M059J (cell line): ENCODE measurements at places on chromosomes 3 and 15. TPM values are rescaled to one million over a fixed set of nuclear protein-coding genes. Genes with fewer than 3 reads are reported as not detected.
A peak's percentile ranks its signal among the peaks of the same experiment; 100 is the strongest.

Gene TRH
- not detected in 2 replicates for total RNA-seq

Gene CIDEC
- not detected in 2 replicates for total RNA-seq

Gene SKOR1
- 0.12 and 0.17 TPM in 2 replicates for total RNA-seq

Gene TMEM212
- not detected in 2 replicates for total RNA-seq

Gene SCN11A
- total RNA-seq = not detected in 2 replicates

Gene C3orf22
- total RNA-seq = not detected in 2 replicates

Gene THAP10
- total RNA-seq = 4.5 and 6.6 TPM in 2 replicates

Gene CLDND1
- total RNA-seq = 269 and 350 TPM in 2 replicates

Gene CHRD
- total RNA-seq = 0.42 TPM in 1 of 2 replicates, not detected in the other

Gene IGDCC3
- total RNA-seq = not detected in 2 replicates

Gene HACL1
- total RNA-seq = 19.5 and 23.6 TPM in 2 replicates

DNA sequence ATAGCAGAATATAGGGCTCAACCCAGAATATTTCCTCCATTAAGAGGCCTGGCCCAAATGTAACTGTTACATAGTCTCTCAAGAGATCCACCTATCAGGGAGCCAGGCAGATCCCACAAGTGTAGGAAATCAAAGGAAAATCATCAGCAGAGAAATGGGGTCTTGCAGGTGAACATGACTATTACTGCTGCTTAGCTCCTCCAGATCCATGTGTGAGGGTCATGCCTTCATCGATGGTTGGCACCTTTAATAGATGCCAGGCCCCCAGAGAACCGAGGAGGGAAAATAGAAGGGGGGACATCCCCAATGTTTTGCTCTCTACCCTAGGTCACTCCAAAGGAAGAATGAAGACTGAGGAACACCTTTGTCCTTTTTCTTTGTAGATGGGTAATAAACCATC lies 1029.9 kb upstream of the CADM2 start:
- no peak for DNase-seq

DNA sequence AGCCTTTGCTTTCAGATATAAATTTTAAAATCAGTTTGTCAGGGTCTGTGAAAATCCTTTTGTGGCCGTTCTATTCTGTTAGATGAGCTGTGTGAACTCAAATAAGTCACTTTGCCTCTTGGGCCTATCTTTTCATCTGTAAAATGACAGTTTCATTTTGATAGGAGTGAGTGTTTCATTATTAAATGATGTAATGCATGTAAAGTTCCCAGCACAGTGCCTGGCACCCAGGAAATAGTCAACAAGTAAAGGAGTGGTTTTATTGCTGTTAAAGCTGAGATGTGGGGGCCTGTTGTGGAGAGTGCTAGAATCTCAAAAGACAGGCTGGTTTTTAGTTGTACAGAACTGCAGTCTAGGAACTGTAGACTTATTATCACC lies 394.5 kb upstream of the CFAP20DC start:
- no peak for DNase-seq

DNA sequence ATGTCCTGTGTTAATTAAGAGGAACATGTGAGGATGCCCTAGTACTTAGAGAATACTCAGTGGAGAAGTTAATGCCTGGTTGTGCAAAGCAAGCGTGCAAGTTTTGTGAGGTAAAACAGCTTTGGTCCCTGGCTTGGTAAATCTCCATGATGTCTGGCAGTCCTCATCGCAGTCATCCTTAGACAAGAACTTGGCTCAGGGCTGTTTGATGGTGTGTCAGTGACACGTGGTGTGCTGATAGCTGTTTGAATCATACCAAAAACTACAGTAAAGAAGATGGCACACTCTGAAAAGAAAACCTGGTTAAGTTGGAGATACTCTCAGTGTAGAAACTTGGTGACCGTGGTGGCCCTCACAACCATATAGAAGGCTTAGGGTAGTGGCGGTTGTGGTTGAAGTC lies 361.7 kb downstream of the FEZF2 start:
- peak; percentile 41 for DNase-seq

GRCh38 chr3:141279077-141279967 lies 47.7 kb downstream of the PXYLP1 start:
- DNase-seq = peak; percentile 46

DNA sequence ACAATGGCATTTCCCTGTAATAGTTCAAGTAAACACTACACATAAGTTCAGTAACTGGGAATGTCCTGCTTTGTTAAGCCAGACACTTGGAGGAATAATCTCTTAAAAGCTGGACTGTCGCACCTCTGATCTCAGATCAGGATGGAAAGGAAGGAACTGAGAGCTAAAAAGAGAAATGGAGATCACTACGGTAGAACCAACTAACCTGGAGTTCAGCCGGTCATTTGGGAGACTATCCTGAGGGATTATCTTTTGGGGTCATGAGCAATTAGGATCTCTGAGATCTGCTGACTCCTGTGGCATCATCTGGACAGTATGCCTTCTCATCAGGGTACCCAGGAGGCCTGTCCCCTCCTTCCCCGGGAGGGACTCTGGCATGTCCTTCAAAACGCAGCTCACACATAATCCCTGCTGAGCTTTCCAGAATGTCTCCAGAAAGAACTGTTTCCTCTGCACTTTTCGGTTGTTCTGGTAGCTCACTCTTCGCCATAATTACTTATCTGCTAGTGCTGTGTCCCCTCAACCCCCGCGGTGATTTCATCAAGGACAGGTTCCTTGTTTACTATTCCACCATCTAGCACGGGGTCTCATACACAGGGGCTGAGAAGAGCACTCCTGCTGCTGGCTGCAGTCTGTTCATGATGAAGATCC lies 115.6 kb downstream of the SENP2 start:
- DNase-seq = no peak

GRCh38 chr3:160980740-160981139 lies 124.4 kb downstream of the B3GALNT1 start:
- no peak for DNase-seq

- peak; percentile 44 for DNase-seq
These were observed 38.1 kb upstream of the IGDCC4 start for GRCh38 chr15:65460741-65461347.

DNA sequence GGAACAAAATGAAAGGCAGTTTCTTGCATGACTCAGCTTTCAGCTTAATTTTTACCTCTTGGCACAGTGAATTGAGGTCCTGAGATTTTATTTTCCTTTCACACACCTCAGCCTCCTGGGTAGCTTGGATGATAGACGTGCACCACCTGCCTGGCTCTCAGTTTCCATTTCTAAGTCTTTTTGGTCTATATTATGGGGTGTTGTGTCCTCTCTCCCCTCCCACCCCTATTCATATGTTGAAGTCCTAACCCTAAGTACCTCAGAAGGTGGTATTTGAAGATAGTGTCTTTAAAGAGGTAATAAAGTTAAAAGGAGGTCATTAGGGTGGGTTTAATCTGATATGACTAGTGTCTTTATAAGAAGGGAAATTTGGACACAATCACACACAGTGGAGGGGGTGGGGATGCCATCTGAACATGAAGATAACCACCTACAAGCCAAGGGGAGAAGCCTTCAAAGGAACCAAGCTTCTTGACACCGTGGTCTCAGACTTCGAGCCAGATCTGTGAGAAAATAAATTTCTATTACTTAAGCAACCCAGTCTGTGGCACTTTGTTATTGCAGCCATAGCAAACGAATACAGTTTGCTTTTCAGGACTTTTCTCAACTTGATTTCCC lies 85.2 kb downstream of the STRIT1 start:
- DNase-seq = no peak

DNA sequence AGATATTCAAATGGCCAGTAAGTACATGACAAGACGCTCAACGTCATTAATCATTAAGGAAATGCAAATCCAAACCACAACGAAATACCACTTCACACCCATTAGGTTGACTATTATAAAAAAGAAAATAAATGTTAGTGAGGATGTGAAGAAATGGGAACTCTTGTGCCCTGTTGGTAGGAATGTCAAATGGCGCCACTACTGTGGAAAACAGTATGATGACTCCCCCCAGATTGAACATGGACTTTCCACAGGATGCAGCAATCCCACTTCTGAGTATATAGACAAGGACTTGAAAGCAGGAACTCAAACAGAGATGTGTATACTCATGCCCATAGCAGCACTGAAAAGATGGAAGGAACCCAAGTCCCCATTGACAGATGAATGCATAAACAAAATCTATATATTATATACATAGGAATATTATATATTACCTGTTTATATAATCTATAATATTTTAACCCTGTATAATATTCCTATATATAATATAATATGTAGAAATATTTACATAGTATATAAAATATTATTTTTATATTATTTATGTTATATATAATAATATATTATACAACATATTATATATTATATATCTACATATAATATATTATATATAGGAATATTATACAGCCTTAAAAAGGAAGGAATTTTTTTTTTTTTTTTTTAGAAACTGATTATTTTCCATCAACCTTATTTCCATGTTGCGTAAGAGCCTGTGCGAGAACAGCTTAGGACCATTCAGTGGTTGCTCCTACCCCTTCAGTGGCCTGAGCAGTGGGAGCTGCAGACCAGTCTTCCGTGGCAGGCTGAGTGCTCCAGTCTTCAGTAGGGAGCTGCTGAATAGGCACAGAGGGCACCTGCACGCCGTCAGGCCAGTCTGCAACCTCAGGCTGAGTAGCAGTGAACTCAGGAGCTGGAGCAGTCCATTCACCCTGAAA lies 17.6 kb upstream of the PIGZ start:
- DNase-seq = no peak

DNA sequence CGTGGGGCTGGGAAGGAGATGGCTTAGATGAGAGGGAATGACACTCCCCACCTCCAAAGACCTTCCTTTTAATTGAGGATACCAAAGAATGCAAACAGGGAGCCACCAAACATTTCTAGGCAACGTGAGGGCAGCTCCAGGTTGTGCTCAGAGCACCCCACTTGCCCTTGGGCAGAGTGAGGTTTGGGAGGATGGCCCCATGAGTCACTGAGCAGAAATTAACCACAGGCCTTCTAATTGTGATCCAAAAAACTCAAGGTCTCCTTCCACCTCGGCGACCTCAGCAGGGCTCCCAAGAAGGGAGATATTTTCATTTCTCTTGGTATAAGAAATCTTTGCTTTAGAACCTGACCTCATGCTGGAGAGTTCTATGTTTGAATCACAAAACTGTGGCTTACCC lies 305.0 kb upstream of the TPM1 start:
- peak; percentile 90 for DNase-seq

- DNase-seq = no peak
These were observed 131.2 kb downstream of the TBL1XR1 start for GRCh38 chr3:177066068-177066467.

- peak; percentile 12 for DNase-seq
These were observed 13.5 kb upstream of the TIPIN start for GRCh38 chr15:66369773-66370651.

DNA sequence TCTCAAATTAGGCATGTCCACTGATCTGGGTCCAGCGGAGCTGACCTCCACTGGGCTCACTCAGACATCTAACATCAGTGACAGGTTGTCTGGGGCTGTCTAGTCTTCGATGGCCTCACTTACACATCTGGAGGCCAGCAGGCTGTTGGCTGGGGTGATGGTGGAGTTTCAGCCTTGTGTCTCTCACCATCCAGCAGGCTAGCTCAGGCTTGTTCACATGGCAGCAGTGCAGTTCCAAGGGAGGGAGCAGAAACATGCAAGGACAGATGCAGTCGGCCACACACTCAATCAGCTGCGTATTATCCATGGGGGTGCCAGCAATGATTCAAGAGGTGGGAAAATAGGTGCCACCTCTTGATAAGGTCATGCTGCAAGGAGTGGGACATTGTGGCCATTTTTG lies 292.5 kb downstream of the SHQ1 start:
- no peak for DNase-seq

DNA sequence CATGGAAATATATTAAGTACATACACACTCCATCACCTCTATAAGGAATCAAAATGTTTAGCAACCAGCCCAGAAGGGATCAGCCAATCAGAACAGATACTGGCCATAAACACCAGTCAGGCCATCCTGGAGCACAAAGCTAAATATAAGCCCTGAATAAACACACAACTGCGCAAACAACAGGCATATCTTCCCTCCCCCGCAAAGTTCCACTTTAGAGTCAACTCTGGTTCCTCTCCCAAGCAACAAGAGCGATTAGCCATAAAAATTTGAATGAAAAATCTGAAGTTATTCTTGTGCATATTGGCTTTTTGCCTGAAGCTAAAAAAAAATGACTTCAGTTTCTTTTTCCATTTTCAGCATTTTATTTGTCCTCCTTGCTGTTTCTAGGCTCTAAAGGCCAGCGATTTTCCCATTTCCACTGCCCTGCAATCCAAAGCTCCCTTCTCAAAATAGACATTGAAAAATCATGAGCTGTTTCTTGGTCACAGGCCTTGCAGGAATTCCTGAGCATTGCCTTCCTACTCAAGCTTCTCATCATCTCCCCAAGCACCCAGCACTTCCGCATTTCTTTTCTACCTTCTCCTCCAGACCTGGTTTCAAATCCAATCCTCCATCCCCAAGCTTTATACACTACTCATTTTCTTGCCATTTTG lies 247.9 kb downstream of the ZMAT3 start:
- DNase-seq = peak; percentile 40

- DNase-seq = peak; percentile 65
These were observed 20.9 kb downstream of the PDE8A start for GRCh38 chr15:85002517-85002916.

- peak; percentile 57 for DNase-seq
These were observed 62.7 kb upstream of the BNIP2 start for GRCh38 chr15:59751552-59752413.

DNA sequence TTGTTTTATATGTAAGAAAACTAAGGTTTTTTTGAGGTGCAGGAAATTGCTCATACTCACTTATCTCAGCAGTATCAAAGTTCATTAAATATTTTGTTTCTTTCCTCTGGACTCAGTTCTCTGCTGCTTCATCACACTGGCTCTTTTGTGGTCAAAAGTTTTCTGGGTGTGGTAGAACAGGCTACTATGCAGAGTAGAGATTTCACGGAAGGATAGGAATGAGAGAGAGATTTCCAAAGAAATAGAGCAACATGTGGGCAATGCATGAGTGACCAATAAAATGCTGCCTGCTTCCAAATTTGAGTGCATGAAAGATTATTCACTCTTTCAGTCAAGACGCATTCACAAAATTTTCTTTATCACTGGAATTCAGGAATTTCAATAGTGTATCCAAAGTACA lies 577.3 kb upstream of the SEMA6D start:
- DNase-seq = no peak

- DNase-seq = no peak
These were observed 98.4 kb downstream of the NAALADL2 start for GRCh38 chr3:174957551-174958001.

GRCh38 chr3:43155464-43156121 lies 49.7 kb upstream of the POMGNT2 start:
- DNase-seq = peak; percentile 80

GRCh38 chr15:38389924-38390542 lies 63.9 kb upstream of the FAM98B start:
- DNase-seq = peak; percentile 56

DNA sequence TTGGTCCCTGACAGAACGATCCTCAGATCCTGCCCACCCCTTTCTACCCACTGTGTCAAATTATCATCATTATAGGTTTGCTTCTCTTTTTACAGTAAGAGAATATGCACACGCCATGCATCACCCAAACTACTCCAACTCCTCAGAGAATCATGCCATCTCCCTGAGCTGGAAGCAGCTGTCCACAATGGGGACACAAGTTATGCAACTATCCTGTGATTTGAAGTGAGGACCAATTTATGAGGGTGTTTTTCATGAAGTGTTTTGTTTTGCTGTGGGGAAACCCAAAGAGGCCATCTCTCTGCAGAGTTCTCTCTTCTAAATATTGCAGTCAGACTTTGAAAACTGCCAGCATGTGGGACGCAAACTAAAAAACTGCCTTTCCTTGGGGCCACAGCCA lies 35.8 kb upstream of the TNFSF10 start:
- DNase-seq = no peak

GRCh38 chr3:52313774-52314188 lies 2.3 kb upstream of the DNAH1 start:
- peak; percentile 69 for DNase-seq
